ENCODE measurements at places on chromosomes 2 and 18. TPM values are rescaled to one million over a fixed set of nuclear protein-coding genes. Genes with fewer than 3 reads are reported as not detected.

- DNase-seq, result no peak
These were observed 70.2 kb downstream of the PTPRM start for GRCh38 chr18:7637269-7637668.

DNA sequence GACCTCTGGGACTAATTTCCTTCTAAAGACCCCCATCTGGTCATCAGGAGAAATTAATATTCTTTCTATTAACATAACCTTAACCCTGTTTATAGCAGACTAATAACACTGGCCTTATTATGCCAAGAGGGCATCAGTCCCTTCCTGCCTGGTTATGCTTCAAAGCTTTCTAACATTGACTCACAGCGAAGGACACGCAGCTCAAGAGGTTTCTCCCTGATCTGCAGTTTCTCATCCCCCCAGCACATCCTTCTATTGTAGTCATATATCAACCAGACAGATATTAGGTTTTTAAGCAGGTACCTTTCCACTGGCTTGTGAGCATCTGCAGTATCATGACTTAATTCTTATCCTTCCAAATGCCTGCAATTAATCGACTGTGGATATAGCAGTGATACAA lies 100.0 kb upstream of the CXCR4 start:
- no peak for DNase-seq

The CCDC74A gene
- 1.4 TPM for total RNA-seq

DNA sequence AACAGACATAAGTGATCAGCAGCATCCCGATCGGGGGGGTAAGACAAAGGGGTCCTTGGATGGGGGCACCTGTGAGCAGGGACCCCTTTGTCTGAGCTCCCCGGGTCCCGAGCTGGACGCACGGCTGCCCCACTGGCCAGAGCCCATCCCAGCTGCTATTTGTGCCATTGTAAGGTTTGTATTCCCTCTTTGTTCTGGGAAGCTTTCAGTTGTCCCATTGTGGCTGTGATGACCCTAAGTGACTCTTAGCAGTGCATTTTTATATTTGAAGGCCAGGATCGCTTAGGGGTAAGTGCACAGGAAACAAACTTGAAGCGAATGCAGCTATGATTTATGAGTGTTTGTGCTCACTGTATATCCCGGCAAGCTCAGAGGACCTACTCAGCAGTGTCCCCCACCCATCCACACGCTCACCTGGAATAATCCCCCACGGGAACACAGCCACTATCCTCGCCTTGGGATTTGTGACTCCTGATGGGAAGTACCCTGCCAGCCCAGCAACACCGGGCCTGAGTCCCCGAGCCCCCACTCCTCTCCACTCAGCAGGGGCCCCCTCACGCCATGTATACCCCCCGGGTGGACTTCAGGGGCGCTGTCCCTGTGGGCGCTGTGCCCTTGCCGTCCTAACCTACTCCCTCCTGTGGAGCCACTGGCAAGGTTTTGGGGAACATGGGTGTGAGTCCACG lies 80.1 kb downstream of the MBP start:
- DNase-seq, result no peak

- DNase-seq, result no peak
These were observed 1531.9 kb upstream of the ACVR2A start for GRCh38 chr2:146312899-146313298.

DNA sequence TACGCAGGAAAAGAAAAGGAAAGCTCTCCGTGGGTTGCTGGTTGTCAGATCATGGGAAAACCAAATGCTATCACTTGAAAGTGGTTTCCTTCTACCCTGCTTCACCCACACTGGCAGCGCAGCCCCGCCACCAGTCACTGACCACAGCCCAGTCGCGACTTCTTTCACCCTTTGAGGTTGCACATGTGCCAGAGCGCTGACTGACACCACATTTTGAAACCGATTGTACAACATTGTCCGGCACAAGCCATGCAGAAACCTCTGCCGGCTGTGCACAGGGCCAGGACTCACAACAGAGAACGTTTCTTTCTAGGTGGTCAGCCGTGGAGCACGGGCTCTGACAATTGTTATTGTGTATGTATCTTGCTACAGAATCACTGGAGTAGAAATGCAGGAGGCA lies 827.2 kb upstream of the POU3F3 start:
- no peak for DNase-seq

DNA sequence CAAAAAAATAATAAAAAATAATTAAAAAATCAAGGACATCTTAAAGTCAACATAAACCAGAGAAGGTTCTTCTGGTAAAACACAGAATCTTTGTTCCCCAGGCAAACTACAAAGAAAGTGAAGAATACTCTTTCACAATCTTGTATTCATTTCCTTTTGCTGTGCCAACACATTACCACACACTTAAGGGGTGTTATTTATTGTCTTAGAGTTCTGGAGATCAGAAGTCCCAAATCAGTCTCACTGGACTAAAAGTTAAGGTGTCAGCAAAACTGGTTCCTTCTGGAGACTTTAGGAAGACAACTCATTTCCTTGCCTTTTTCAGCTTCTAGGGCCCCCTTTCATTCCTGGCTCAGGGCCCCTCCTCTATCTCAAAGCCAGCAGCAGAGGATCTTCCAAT lies 12.2 kb upstream of the CAB39 start:
- DNase-seq, result no peak

The SUCLG1 gene
- 61.7 TPM for total RNA-seq

DNA sequence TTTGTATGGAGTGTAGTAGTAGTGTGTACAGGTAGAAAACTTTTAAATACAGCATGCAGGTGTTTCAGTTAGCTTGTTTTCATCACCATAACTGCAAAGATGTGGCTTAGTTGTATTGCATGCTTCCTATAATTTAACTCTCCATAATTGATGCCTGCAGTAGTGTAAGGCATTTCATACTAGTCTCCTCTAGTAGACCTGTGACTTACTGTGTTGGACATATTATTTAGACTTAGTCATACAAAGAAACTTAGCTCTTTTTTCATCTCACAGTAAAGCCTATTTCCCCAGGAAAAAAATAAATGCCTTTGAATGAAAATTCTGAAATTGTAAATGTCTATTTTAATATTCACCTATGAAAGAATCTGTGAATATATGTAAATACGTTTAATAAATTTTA lies 52.8 kb upstream of the TWSG1 start:
- DNase-seq, result no peak

- DNase-seq, result no peak
These were observed 9.6 kb upstream of the NT5C1B start for GRCh38 chr2:18598848-18599484.

GRCh38 chr18:14969500-14969899 lies 221.5 kb downstream of the ANKRD30B start:
- DNase-seq, result no peak

- DNase-seq, result no peak
These were observed 12.6 kb downstream of the SCN3A start for GRCh38 chr2:165191096-165191728.

The NAT8 gene
- not detected for total RNA-seq

- no peak for DNase-seq
These were observed 110.7 kb downstream of the ZEB2 start for GRCh38 chr2:144409241-144409640.

The SPC25 gene
- 1.0 TPM for total RNA-seq

DNA sequence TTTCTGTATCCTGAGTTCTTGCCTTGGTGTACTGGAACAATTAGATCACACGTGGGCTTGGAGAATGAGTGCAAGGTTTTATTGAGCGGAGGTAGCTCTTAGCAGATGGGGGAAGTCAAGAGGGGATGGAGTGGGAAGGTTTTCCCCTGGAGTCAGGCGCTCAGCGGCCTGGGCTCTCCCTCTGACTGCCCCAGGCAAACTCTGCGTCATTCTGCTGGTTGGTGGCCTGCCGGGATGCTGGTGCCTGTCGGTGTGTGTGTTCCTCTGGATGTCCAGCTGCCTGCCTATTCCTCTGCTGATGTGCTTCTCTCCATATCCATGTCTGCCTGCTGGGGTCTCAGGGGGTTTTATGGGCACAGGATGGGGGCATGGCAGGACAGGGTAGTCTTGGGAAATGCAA lies 111.0 kb downstream of the TRIB2 start:
- DNase-seq, result no peak

The AOX1 gene
- total RNA-seq, result not detected

GRCh38 chr2:143071185-143071876 lies 57.9 kb upstream of the ARHGAP15 start:
- DNase-seq, result no peak

The POTEI gene
- total RNA-seq, result not detected

DNA sequence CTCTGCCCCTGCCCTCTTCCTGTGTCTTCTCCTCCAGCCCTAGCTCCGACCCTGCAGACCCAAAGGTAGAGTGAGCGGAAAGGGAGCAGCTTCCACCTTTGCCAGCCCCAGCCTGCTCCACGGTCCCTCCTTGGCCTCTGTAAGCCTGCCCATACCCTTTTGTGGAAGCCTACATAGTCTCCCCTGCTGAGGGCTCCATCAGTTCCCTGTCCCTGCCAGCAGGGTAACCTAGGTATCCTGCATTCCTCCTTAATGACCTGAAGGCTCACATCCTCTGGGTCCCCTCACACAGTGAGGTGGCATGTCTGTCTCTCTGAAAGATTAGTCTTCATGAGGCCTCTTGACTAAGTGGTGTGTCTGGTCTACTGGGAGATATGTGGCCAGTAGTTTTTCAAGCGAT lies 20.5 kb upstream of the ACKR3 start:
- no peak for DNase-seq

DNA sequence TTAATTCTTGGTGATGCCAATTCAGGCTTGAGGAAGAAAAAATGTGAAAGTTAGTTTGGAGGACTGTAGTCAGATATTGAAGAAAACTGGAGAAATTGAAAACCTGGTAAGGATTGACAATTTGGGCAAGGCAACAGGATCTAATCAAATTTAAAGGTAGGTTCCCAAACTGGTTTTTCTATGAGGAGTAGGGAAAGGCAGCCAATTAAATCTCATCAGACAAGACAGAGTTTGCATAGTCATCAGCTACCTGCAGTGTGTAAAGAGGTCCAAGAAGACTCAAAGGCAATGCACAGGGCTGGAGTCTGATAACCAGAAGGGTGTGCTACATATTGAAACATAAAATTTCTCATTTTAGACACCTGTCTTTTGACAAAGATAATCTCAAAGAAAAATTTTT lies 16.0 kb upstream of the CAB39 start:
- DNase-seq, result no peak

DNA sequence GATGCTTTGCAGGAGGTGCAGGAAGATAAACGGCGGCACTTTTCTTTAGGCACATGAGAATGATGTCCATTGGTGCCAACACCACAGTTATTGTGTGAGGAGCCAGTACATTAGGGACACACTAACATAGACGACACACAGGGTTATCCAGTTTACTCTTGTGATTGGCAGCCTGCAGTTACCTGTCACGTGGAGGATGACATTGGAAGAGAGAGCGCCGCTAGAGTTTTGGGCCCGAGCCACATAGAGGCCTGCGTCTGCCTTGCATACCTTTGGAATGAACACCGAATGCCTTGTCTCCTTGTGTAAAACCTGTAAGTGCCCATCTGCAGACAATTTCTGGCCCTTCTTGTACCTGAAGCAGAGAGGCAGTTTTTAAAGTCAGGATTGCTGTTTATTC lies 26.9 kb upstream of the TTN start:
- no peak for DNase-seq

The NPPC gene
- total RNA-seq, result not detected

GRCh38 chr18:77129150-77129551 lies 3.4 kb downstream of the MBP start:
- DNase-seq, result no peak

GRCh38 chr2:8550481-8550880 lies 131.4 kb upstream of the ID2 start:
- no peak for DNase-seq

Data from natural killer cell (primary cell).